ENCODE measurements at places on chromosomes 11 and 22.

- DNase-seq, result no peak
Observed at GRCh38 chr11:44737245-44738085, 10.7 kb downstream of the TSPAN18 start.

- DNase-seq, result no peak
Observed at GRCh38 chr11:16678466-16679116, 59.9 kb upstream of the C11orf58 start.

DNA sequence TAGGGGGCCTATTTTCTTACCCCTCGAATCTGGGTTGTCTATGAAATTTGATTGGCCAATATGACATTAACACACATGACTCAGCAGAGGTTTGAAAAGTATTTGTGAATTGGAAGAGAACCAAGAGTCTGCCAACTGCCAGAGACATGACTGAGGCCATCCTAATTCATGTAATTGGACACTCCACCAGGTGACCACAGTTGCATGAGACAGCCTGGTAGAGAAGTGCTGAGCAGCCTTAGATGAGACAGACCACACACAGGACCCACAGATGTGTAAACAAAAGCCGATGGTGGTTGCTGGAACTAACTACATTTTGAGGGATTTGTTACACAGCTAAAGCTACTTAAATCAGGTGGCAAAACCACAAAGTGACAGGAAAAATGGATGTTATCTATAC, 855 bp upstream of the MS4A5 start:
- DNase-seq, result no peak

DNA sequence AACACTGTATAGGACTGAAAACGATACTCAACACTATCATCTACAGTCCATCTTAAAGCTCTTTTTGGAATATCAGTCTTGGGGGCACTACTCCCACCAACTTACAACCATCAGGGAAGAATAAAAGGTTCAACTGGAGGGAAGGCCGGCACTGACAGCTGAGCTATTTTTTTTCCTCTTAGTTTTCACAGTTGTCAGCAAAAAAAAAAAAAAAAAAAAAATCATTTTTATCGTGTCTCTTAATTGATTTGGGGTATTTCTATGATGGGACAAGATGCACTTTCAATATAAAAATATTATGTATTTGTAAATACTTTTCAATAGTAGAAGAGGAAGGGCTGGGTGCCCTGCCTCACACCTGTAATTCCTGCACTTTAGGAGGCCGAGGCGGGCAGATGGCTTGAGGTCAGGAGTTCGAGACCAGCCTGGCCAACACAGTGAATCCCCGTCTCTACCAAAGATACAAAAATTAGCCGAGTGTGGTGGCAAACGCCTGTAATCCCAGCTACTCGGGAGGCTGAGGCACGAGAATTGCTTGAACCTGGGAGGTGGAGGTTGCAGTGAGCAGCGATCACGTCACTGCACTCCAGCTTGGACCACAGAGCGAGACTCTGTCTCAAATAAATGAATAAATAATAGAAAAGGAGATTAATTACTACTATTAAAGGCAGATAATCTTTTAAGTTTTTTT, 1.5 kb downstream of the KIF18A start:
- DNase-seq, result no peak

All from esophagus squamous epithelium (tissue), 5 donors.